Activated CD4-positive, alpha-beta T cell treated with anti-CD3 and anti-CD28 coated beads for 36 hours (primary cell): ENCODE measurements at places on chromosomes 5 and 9. TPM values are rescaled to one million over a fixed set of nuclear protein-coding genes. Genes with fewer than 3 reads are reported as not detected.

Gene IL33
- not detected for total RNA-seq

Gene CCNI2
- total RNA-seq = 4.3 TPM

Gene RAB3C
- total RNA-seq = not detected

Gene SPIN1
- total RNA-seq = 22.1 TPM

Gene PROB1
- total RNA-seq = 3.2 TPM

Gene STOML2
- total RNA-seq = 169 TPM

Gene PAPPA
- total RNA-seq = not detected

DNA sequence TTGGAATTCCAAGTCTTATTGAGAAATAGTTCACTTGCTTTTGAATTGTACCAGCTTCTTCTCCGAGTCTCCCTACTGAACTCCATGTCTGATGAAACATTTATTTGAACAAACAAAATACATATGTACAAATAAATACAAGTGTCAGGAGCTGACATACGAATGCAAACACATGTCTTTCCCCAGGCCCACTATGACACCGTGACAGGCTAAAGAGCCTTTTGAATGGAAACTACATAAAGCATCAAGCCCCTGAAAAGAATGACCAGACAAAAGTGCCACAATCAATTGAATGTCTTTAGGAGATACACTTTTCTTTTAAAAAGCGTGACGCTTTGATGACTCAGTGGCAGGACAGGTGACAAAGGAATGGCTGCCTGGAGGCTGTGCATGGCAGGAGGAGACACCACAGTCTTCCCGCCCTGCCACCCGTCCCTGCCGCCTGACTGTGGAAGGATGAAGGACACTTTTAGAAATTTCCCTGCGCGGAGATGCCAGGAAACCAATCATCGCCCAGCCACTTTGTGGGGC, 112.4 kb upstream of the BNC2 start:
- DNase-seq = no peak

- DNase-seq = no peak
Observed at GRCh38 chr5:119852140-119852539, 222.8 kb downstream of the FAM170A start.

DNA sequence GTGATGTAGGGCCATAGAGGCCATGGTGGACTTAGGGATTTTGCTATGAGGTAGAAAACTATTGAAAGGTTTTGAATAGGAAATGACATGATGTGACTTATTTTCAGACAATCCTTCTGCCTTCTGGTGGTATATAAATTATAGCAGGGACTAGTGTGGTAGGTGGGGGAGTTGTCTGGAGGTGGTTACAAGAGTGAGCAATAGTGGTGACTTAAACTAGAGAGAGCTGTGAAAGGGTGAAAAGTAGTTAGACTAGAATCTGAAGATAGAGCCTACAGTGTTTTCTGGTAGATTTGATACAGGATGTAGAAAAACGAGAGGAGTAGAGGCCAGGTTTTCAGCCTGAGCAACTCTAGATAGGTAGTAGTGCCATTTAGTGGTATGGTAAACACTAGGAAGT, 32.3 kb downstream of the NAA35 start:
- no peak for DNase-seq

GRCh38 chr5:32109236-32109635, 64.9 kb downstream of the GOLPH3 start:
- DNase-seq = no peak

- no peak for DNase-seq
Observed at GRCh38 chr9:75184471-75184870, 96.2 kb downstream of the OSTF1 start.

DNA sequence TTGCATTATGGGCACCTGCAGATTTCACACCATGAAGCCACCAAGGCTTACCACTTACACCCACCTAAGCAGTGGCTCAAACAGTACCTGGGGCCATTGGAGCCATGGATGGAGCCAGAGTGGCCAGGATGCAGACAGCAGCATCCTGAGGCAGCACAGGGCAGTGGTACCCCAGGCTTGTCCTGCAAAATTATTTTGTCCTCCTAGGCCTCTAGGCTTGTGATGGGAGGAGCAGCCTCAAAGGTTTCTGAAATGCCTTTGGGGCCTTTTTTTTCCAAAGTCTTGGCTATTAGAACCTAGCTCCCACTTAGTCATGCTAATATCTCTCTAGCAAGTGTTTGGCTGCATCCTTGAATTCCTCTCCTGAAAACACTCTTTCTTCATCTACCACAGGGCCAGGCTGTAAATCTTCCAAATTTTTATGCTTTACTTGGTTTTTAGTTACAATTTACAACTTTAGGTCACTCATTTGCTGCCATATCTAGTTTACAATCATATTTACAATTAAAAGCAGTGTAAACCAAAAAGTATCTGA, 15.7 kb downstream of the TMC1 start:
- no peak for DNase-seq

DNA sequence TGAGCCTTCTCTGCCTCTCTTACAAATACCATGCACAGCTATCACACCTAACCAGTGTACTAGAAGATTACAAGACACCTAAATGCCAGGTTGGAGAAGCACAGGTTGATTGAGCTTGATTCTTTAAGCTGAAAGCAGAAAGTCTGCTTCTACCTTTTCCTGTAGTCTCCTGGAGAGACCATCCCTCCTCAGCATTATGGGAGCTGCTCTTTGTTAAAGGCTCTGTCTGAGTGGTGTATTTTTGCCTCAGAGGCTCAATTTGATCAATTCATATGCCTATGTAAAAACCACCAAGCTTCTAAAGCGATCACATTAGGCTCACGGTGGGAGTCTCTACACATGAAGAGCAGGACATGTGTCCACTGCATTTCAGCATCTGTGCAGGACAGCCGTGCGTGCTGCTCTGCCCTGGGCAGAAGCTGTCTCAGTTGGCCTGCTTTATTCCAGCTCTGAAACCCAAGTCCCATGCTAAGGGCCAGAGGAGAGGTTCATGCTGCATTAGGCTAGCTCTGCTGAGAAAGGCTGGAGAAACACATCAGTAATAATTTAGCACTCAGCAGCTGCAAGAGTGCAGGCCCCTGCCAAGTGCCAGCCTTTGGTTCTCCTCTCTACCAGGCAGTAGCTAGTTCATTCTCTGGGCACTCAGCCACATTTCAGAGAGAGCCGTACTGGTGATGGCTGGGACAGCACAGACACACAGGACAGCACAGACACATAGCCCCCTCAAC, 41.7 kb downstream of the TMEM167A start:
- DNase-seq = no peak

DNA sequence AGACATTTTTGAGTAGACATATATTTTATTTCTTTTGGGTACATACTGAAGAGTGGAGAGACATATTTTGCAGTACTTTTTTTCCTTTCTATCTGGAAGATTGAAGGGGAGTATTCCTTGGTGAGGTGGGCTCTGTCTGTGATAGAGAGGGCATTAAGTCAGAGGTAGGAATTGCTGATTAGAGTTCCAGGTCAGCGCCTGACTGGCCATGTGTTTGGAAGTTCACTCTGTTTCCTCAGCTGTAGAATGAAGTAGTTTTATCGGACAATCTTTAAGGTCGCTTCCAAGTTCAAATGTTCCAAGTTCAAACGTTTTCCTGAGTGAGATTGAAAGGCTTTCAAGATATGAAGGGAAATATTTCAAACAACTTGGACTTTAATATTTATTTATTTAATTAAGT, 45.5 kb downstream of the RASGRF2 start:
- DNase-seq = no peak

GRCh38 chr5:16744164-16744880, 127.5 kb upstream of the RETREG1 start:
- DNase-seq = no peak

DNA sequence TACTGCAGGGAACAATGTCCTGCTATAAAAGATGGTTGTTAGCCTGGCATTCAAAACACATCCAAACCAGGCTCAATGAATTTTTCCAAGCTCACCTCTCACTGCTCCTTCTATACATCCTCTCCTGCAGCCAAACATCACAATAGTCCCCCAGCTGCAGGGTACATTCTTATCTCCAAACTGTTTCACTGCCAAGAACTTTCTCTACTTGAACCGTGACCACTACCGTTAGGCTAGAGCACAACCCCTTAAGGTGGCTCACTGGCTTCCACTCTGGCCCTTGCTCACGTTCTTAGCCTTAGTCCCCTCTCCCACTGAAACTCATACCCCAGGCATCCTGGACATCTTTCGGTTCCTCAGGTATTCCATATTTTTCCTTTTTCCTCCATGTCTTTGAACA, 29.0 kb upstream of the ANXA6 start:
- no peak for DNase-seq
